Renal cortical epithelial cell (primary cell): ENCODE measurements at places on chromosomes 7 and 10. TPM values are rescaled to one million over a fixed set of nuclear protein-coding genes. Genes with fewer than 3 reads are reported as not detected.

SPDYE16 gene
- total RNA-seq: 0.25 TPM in 1 of 2 replicates, not detected in the other

HOXA7 gene
- 1.2 and 12.0 TPM in 2 replicates for total RNA-seq

PNLIP gene
- total RNA-seq: not detected in 2 replicates

ZNF746 gene
- total RNA-seq: 19.3 and 20.1 TPM in 2 replicates

PTPRN2 gene
- total RNA-seq: 0.35 and 1.2 TPM in 2 replicates

LLCFC1 gene
- total RNA-seq: not detected in 2 replicates
